Stimulated activated CD4-positive, alpha-beta T cell treated with anti-CD3 and anti-CD28 coated beads, Interleukin-15, amount 100 ng/mL, for 1 hour (primary cell): ENCODE measurements at places on chromosomes 2 and 18.

- no peak for DNase-seq
Measured at GRCh38 chr2:74223941-74224770, 25.7 kb downstream of the MTHFD2 start.

- DNase-seq: no peak
Measured at GRCh38 chr2:168254158-168254935, 7.0 kb upstream of the STK39 start.

DNA sequence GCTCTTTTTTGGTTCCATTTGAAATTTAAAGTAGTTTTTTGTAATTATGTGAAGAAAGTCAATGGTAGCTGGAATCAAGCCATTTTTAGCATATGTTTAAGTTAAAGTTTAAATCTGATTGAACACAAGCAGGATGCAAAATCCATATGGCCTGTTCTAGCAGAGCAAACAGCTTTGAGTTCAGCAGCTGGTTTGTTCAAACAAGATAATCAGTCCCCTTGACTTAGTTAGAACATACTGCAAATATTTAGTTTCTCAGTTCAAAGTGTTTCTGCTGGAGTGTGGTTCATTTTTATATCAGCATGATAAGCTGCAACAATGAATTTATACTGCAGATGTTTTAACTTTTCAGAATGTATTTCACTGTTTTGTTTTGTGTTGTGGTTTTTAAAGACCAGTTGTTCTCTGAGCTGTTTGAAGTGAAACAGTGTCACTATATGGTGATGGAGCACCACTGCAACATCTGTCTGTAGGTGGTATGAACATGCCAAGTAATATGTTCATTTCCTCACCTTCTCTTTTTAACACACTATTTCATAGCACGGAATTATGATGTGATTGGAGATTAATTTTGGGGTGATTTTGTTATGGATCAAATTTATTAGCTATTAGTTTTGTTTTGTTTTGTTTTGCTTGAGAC lies 125.3 kb downstream of the COL4A4 start:
- DNase-seq: no peak

GRCh38 chr2:237572742-237573101 lies 6.3 kb downstream of the PRLH start:
- DNase-seq: no peak

- no peak for DNase-seq
Measured at GRCh38 chr2:68932402-68932801, 20.3 kb downstream of the GKN2 start.

DNA sequence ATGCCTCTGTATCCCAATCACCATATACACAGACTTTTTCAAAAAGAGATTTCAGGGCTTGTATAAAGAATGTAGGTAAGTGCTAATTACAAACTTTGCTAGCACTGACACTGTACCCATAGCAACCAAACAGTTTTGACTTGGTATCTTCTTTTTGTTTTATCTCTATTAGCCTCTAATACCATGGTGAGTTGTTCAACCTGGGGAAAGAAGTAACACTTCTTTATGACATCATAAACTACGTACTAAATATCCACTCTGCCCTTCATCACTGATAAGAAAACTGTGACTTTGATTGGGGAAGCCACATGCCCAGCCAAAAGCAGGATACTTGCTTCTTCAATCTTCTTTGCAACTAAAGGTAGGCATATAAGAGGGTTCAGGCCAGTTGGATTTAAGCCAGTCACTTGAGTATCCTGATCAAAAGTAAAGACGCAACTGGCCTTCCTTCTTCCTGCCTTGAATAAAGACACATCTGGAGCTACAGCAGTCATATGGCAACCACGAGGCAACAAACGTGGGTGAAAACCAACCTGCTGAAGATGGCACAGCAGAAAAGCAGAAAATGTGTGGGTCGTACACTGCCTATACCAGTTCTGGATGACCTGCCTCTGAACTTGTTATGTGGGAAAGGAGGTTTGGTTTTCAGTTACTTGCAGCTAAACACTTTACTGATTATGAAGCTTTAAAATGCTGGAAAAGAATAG lies 16.4 kb downstream of the THADA start:
- DNase-seq: no peak

DNA sequence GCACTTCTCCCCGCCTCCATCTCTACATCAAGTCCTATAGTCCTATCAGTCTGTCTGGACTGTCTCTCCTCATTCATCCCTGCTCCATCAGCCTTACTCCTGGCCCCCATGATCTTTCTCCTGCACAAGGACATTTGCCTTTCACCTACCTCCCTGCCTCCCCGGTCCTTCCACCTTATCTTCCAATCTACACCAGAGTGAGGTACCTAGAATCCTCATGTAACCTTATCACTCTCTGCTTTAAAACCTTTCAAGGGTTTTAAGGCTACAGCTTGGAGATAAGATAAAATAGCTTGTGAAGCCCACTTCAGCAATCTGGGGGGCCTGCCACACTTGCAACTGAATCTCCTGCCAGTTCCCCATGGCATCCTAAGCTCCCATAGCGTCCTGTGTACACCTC lies 12.8 kb downstream of the CDC42EP3 start:
- DNase-seq: no peak

- no peak for DNase-seq
Measured at GRCh38 chr2:225649274-225649673, 249.8 kb downstream of the NYAP2 start.

- DNase-seq: no peak
Measured at GRCh38 chr2:42852798-42853197, 60.4 kb upstream of the HAAO start.

- peak; percentile 20 for DNase-seq
Measured at GRCh38 chr2:165015052-165015642, 59.8 kb upstream of the SLC38A11 start.

DNA sequence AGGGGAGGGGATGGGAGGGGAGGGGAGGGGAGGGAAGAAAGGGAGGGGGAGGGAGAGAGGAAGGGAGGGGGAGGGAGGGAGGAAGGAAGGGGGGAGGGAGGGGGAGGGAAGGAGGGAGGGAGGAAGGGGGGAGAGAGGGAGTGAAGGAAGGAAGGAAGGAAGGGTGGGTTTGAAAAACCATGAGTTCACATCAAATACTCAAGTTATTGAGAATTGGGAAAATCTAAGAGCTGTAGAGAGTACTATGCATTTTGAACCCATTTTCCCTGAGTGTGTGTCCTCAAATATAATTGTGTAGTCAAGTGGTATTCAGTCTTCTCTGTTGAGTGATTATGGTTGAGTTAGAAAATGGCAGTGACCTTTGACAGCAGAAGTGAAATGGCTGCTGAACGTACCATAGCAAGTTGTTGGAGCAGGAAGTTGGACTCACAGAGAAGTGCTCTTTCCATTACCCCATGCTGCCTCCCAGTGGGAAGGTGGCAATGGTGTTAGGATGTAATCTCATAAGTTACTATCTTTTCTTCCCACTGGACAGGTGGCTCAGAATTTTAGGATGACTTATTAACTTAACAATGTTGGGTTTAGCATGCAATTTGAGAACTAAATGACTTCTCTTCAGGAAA lies 214.6 kb downstream of the SETBP1 start:
- no peak for DNase-seq

- no peak for DNase-seq
Measured at GRCh38 chr2:204336153-204336744, 209.0 kb upstream of the PARD3B start.

DNA sequence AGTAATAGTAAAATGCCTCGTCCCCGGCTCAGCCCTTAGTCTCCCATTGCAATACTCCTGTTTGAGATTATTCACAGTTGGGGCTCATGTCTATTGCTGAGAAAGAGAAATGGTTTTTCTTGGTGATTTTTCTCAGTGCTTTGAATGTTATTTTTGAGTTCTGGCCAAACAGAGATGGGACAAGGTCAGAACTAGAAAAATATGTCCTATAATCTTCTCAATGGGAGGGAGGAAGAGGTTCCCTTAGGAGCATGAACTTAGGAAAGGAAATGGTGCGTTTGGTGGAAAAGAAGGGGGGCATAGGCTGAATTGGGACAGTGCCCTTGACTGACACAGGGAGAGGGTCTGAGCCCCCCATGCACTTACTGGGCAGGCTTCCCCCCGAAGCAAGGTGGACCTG lies 133.8 kb downstream of the AGAP1 start:
- no peak for DNase-seq

- DNase-seq: no peak
Measured at GRCh38 chr2:121694398-121695170, 42.1 kb downstream of the NIFK start.

DNA sequence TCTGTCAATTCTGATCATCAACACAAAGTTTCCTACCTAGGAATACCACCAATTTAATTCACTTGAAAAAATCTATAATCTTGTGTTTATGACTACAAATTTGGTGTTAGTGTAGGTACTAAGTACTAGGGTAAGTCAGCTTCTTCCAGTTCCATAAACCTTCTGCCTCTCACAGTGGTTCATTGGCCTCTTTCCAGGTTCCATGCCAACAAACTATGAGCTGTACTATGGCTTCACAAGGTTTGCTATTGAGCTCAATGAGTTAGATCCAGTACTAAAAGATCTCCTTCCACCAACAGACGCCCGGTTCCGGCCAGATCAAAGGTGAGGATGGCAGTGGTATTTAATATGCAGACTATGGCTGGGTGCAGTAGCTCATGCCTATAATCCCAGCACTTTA lies 58.8 kb downstream of the PRKRA start:
- DNase-seq: no peak

DNA sequence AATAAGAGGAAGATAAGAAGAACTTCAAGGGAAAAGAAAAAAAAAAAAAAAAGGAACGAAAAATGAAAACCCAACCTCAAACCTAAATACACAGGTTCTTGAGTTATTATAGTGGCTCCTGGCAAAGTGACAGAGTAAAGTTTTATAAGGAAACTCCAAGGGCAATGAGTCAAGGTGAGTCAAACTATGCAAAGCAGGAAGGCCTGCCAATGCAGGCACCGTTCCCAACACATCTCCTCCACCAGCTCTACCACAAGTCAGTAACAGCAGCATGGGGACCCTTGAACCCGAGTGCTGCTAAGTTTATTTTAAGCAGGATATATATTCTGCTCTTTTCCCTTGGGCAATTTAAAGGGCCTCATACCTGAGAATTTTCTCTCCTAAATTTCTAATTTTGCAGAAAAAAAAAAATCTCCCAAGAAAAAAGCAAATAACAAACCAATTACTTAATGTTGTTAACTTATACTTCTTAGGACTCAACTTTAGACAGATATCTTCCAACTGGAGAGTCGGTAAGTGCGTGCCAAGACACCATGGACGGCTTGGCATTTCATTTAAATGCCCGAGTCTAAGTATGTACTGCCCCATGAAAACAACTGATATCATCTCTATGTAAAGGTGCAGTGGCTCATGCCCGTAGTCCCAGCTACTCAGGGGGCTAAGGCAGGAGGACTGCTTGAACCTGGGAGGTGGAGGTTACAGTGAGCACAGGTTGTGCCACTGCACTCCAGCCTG lies 75.7 kb upstream of the TFCP2L1 start:
- DNase-seq: no peak

GRCh38 chr2:219570924-219571310 lies 422 bp downstream of the OBSL1 start:
- no peak for DNase-seq

DNA sequence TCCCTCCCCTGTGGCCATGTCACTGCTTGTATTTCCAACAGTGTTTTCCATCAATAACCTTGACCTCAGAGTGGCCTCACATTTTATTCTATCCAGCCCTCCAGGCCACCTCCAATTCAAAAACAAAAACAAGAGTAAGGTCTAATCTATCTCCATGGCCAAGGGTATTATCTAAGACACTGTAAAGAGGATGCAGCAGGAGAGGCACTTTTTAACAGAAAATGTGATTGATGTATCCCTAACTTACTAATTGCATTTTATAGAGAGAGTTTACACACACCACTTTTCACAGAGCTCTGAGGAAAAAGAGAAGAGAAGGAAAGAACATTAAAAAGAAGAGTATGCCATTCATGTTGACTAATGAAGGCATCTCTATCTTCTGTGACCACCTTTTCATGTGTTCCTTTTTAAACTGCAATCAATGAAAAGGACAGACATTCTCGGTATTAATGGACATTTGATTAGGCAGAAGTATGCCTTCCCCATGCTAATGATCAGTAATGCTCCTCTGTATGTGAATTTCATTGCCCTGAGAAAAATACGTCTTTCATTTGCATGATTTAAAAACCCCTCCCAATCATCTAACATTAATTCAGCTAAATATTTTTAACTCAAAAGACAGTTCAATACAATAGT lies 653.3 kb upstream of the POU3F3 start:
- no peak for DNase-seq

DNA sequence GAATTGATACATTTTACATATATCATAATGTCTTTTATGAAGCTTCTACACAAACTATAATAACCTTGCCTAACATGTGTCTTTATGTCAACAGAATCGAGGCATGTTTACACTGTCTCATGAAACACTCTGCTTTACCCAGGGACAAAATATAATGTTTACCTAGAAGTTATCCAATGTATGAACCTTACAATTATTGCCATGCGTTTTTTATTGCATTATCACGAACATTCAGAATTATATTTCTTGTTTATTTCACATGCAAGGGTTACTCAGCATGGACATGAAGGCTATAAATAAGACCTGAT lies 19.8 kb downstream of the LONRF2 start:
- DNase-seq: no peak

- DNase-seq: no peak
Measured at GRCh38 chr2:218392891-218393462, 6.7 kb upstream of the CTDSP1 start.

DNA sequence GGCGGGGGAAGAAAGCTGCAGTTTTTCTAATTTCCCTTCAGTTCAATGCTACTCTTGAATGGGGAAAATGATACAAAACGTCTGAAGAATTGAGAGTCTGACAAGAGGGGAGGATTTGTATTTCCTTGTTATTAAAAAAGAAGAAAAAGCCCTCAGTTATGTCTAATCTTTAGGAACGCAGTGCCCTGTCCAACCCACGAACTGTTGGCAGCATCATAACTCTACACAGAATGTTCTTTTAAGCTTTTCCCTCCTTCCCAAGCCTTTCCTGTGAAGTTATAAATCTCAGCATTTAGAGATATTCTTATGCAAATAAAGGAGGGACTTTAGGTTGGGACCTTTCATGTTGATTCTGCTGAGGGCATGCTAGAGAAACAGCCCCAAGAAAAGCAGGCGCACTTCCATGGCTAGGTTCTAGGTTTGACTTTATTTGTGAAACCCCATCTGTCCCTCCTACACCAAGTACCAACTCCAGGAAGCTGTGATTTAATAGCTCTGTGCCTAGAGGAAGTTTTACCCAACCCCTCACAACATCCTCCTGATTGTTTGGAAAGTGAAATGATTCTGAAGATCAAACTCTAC lies 288.6 kb downstream of the SETBP1 start:
- DNase-seq: no peak

- no peak for DNase-seq
Measured at GRCh38 chr2:52463457-52463856, 1304.1 kb upstream of the CHAC2 start.

GRCh38 chr2:231530099-231531011 lies at the start of gene NMUR1:
Gene NMUR1 (minus strand): TSS chr2:231530445. CDS start chr2:231530361, 84 bp downstream.
- DNase-seq: peak; percentile 63

GRCh38 chr2:177783091-177783490 lies 289.5 kb downstream of the PDE11A start:
- DNase-seq: no peak

DNA sequence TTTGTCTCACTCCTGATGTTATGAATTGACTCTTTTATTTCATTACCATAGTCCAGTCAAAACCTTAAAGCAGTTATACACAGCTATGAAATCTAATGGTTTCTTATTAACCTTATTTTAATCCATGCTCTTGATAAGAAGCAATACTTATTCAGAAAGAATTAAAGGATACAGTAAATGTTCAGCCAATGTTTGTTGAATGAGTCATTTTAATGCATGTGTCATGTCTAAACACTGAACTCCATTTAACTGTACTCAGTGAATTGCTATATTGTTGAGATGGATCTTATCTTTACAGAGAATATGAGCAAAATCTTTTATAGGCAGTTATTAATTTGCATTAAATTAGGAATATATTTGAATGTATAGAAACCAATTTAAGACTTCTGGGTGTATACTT lies 135.1 kb upstream of the TFPI start:
- DNase-seq: no peak

GRCh38 chr2:154470376-154470775 lies 228.1 kb upstream of the KCNJ3 start:
- DNase-seq: no peak
